ENCODE measurements at places on chromosomes 3 and 15.
A peak's percentile ranks its signal among the peaks of the same experiment; 100 is the strongest.

- peak; percentile 26 for DNase-seq
Measured at GRCh38 chr15:74497584-74497983, 36.6 kb upstream of the UBL7 start.

GRCh38 chr3:175129126-175129525 is 270.0 kb downstream of the NAALADL2 start:
- DNase-seq: peak; percentile 6

- DNase-seq: no peak
Measured at GRCh38 chr15:23828786-23829185, 141.7 kb upstream of the NDN start.

- peak; percentile 37 for DNase-seq
Measured at GRCh38 chr3:188915127-188915526, 256.6 kb upstream of the TPRG1 start.

DNA sequence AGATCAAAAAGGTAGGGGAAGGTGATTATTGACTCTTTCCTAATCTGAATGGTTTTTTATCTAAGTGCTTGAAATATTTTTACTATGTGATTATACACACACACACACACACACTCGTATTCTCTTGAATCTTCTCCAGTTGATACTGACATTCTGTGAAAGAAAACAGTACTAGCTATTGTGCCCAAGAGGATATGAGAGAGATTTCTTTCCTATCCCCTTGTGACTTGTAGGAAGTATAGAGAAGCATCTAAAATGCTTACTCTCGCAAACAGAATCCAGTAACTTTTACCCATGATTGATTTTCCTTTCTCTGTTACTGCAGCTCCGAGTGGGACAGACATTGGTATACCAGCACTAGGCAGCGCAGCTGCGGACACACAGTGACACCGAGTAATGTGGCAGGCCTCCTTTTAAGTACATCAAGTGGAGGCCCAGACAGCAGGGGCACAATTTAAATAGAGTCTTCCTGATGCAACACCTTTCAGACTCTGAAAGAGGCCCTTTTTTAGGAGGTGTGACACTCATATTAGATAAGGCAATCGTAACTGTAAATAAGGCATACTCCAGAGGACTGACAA is 421.0 kb upstream of the CNTN4 start:
- DNase-seq: no peak

DNA sequence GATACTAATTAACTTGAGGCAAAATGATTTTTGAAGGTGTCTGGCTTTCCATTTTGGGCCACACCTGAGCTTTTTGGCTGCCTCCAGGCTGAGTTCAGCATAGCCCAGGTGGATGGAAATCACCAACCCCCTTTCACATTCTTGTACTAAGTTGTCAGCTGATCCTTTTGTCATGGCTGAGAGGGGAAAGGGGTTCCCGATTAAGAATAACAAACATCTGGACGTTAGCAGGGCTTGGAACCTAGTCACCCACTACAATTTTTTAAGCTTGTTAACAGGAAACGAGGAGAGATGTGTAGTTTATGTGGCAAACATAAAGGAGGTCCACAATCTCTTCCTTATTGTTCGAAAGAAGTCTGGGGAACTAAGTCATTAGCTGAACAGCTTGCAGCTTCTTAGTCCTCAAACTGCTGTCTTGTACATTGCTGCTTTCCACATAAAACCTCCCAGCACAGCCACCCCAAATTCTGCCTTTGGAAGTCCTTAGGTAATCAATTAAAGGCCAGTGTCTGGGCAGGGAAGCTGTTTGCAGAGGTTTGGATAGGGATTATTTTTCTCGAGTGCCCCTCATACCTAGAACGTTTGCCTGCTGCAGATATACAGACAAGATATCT is 5.0 kb downstream of the NR2F2 start:
- no peak for DNase-seq

GRCh38 chr15:90598031-90598577 is 68.4 kb downstream of the CRTC3 start:
- no peak for DNase-seq

GRCh38 chr3:56238299-56238698 is 230.0 kb downstream of the ERC2 start:
- DNase-seq: no peak

- DNase-seq: no peak
Measured at GRCh38 chr15:49645277-49645676, 24.4 kb downstream of the DTWD1 start.

- no peak for DNase-seq
Measured at GRCh38 chr3:87236093-87236492, 9.0 kb downstream of the CHMP2B start.

DNA sequence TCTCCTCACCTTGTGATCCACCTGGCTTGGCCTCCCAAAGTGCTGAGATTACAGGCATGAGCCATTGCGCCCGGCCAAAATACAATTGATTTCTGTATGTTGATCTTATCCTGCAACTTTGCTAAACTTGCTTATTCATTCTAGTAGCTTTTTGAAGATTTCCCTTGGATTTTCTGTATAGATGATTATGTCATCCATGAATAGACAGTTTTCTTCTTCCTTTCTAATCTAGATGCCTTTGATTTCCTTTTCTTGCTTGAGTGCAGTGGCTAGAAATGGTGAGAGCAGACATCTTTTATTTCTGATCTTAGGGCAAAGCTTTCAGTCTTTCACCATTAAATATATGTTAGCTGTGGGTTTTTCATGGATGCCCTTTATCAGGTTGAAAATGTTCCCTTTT is 4.4 kb upstream of the ELP6 start:
- no peak for DNase-seq

- no peak for DNase-seq
Measured at GRCh38 chr3:62482961-62483360, 109.6 kb upstream of the FEZF2 start.

DNA sequence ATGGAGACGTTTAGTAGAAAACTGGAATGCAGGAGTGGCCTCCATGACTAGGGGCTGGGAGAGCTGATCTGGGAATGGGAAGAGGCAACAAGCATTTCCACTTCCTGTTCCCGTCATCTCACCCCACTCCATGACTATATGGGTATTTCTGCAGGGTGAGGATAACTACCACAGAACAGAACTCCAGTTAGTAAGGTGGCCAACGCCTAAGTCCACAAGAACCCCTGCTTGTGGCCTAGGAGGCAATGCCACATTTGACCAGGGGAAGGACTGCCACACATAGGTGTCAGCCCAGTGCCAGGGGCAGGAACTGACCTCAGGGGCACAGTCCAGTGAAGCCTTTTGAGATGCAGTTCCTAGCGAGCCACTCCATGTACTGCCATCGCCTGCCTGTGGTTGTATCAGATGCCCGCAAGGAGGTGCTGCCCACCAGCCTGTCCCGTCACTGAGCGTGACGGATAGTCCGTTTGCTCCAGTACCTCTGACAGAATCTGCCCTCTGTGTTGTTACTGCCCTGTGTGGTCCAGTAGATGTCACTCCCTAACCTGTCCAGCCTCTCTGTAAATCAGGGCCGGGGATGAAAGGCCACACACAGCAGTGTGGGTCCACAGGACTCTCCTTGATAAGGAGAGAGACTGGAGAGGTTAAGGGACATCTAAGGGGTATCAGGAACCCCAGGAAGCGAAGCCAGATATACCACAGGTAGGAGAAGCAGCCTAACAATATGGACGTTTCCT is 3.5 kb upstream of the MTFMT start:
- peak; percentile 60 for DNase-seq

DNA sequence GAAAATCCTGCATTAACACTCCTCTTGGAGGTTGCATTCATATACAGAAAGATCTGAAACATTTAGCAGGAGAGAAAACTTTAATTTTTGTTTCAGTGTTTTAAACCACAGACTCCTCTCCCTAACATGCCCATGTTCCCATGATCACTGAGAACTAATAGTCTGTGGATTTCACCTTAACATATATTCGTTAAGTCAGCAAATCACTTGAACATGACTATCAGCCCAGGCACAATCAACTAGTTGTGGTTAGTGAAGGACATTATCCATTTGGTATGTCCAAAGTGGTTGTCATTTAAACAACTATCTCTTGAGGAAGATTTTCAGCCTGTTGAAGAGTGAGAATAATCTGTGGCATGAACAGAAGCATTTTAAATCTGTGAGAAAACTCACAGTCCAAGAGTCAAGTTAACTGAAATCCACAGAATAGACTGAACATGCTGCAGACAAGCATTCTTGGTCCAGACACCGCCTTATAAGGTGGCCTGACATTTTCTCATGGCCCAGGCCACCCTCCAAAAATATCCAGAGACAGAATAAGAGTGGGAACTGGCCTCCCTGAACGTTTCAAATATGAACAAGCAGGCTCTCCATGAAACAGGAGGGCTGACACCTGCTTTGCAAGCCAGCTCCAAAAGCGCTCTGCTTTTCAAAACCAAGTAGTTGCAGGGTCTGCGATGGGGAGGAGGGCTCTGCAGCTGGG is 39.9 kb upstream of the ADCY5 start:
- no peak for DNase-seq

GRCh38 chr15:77567202-77567601 is 65.5 kb downstream of the LINGO1 start:
- no peak for DNase-seq

- peak; percentile 77 for DNase-seq
Measured at GRCh38 chr15:92797168-92798052, 102.7 kb upstream of the CHD2 start.

DNA sequence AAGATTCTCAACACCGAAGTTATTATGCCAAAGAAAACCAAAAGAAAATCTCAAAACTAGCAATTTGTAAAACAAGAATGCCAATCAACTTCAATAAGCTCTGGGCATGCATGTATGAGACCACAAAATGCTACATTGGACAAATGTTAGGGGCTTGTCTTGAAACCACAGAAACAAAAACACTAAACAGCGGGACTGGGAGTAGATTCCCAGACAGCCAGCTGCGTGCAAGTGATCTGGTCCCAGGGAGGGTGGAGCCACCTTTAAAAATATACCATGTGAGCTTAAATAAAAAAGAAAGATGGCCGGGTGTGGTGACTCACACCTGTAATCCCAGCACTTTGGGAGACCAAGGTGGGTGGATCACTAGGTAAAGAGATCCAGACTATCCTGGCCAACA is 163.6 kb upstream of the PRICKLE2 start:
- no peak for DNase-seq

- DNase-seq: no peak
Measured at GRCh38 chr3:31953091-31953490, 28.0 kb downstream of the OSBPL10 start.

- peak; percentile 27 for DNase-seq
Measured at GRCh38 chr15:28885630-28886430, at the start of gene APBA2. TSS of gene APBA2 (plus strand) at chr15:28885974. CDS start at chr15:29053885, 167,911 bp downstream.

GRCh38 chr15:28955993-28956421 is 70.2 kb downstream of the APBA2 start:
- no peak for DNase-seq

GRCh38 chr3:16266714-16267113 is 1.7 kb downstream of the OXNAD1 start:
- no peak for DNase-seq

DNA sequence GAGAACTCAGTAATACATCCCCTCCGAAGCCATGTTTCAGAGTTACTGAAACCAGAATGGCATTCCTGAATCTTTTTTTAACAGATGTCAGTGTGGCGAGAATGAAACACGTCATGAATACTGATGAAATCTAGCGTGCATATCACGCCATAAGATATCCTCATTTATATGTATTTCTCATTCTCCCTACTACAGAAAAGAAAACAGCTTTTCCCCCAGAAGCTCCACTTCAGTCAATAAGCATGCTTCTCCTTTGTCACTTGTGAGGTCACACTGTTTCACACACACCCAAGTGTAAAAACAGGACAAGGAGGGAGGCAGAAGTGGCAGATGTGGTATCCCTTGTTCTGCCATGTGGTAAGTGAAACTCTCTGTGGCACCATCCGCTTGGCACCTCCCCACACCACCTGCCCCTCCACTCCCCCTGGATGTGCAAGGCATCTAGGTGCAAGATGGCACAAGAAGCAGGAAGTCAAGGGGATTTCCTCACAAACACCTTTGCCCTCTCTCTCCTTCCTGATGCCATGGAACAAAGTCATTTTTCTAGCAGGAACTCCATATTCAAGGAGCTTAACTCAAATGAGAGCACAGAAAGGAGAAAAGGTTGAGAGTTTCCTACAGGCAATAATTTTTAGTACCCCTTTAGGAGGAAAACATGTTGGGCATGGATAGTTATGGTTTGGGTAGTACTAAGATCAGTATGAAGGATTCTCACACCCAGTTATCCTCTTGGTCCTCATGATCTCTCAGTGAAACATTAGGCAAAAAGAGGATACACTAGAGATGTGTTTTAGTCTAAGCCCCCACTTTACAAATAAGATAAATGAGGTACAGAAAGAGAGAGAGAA is 47.5 kb upstream of the FRMD4B start:
- peak; percentile 58 for DNase-seq

GRCh38 chr3:44048949-44049348 is 192.7 kb upstream of the TOPAZ1 start:
- DNase-seq: no peak
